NCI-H748 treated with DMSO at 0.1 percent for 48 hours (cell line): ENCODE measurements at places on chromosomes 3 and 15.

DNA sequence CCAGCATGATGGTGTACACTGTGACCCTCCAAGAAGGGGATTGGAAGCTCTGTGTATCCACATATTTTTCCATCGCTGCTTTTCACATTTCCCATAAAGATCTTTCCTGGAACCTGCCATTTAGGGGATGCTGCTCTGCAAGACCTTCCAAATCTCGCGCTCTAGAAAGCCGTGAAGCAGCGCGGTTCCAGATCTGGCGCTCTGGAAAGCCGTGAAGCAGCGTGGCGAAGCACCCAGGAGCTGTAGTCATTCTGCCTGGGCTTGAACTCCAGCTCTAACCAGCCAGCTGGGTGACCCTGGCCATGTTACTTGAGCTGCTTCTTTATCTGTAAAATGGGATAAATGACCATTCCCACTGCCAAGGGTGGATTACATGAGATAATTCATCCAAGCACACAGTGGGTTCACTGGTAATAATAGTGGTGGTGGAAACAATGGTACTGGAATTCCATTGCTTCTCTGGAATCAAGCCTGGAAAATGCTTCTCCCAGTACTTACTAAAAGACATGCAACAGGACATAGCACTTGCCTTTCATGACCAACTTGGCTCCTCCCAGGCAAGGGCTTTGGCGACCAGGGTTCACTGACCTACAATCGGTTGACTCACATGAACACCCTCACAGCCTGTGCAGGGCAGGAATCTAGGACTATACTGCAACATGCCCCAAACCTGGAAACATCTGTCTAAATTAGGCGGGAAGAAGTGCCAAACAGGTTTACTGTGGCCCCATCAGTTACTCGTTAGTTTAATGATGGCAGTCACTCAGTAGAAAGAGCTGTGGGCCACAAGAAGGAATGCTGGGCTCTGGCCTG is 70.7 kb downstream of the XXYLT1 start:
- DNase-seq: no peak

DNA sequence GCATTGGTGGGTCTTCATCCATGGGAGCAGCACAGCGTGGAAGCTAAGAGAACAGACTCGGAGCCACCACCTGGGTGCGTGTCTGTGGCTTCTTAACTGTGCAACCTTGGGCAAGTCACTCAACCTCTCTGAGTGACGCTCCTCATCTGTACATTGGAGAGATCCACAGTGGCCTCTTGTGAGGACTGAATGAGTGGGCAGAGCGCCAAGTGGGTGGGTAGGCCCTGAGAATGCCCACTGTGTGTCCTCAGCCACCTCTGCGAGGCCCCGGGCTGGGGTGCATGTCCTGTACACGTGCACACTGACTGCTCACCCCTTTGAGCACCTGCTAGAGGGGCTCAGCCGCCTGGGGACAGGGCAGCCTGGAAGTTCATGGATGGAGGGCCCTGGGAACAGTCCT is 99.6 kb upstream of the PRR23E start:
- no peak for DNase-seq

- DNase-seq: no peak
These were observed 148.5 kb downstream of the DCLK3 start for GRCh38 chr3:36615861-36616260.

DNA sequence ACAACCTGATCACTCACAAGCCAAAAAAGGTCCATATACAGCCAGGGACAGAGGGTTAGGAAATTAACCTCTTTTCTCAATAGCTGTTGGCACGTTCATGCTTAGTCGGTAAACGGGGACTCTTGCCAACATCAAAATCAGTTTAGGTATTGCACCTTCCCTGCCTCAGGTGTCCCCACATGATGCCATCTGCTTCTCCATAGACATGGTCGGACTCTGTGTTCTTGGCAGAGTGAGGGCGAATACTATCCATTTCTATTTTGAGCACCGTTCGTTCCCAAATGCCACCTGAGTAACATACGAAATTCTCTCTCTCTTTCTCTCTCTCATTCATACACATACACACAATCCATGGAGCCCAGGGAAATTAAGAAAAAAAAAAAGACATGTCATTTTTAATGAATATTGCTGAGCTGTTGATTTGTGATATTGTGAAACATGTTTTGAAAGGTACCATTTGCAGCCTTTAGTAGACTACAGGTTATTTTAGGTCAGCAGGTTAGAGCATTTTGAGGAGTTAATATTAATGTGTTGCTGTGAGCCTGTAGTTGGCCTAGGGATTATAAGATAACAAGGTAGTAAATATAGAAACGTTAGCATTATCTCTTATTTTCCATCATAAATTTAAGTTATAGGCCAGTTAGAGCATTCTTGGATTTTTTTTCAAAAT is 78.5 kb downstream of the GHSR start:
- no peak for DNase-seq

DNA sequence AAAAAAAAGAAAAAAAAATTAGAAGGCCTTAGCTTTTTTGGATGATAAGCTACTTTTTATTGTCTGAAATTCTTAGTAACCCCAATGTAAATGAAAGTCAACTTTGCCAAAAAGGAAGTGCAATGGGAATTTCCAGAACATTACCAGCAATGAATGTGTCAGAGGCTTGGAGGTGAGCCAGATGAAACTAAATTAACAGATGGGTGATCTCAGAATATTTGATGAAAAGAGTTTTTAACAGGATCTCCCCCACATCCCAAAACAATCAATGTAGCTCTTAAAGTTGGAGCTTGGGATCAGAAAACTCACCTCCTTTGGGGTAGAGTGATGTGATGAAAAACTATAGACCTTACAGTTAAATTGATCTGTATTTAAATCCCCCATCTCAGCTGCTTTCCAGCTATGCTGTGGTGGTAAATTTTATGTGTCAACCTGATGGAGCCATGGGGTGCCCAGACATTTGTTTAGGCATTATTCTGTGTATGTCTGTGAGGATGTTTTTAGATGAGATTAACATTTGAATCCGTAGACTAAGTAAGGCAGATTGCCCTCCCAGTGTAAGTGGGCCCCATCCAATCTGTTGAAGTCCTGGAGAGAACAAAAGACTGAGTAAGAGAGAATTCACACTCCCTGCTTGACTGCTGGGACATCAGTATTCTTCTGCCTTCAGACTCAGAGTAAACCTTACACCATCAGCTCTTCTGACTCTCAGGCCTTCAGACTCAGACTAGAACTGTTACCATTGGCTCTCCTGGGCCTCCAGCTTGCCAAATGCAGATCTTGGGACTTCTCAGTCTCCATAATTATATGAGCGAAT is 84.3 kb upstream of the TNFSF10 start:
- DNase-seq: no peak

DNA sequence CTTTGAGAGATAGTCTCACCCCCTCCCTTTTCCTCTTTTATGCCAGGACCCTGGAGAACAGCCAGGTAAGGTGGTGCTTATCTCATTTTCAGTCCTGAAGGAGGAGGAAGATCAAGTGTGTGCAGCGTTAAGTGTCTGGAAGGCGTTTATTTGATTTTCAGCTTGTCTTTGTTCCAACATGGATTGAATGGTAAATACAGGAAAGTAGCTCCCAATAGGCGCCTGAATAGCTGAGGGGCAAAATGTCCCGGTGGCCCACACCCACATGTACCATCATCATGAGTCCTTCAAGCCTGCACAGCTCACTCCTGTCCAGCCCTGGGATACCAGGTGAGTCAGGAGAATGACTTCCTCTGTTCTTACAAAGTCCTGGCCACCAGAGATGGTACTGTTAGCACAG is 73.5 kb downstream of the CEMIP start:
- no peak for DNase-seq

DNA sequence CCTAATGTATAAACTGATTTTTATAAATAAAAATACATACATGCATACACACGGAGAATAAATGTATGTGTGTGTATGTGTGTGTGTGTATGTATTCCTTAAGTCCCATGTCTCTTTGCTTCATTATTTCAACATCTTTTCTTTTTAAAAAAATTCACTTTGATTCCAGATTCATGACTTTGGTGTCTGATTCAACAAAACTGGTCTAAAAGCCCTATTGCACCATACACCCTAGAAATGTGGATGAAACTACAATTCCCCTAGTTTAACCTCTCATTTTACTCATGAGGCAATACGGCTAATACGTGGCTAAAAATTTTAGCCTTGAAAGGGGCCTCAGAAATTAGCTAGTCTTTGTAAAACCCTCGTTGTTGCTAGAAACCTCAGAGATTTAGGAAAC is 228.1 kb downstream of the ADAMTS9 start:
- no peak for DNase-seq

DNA sequence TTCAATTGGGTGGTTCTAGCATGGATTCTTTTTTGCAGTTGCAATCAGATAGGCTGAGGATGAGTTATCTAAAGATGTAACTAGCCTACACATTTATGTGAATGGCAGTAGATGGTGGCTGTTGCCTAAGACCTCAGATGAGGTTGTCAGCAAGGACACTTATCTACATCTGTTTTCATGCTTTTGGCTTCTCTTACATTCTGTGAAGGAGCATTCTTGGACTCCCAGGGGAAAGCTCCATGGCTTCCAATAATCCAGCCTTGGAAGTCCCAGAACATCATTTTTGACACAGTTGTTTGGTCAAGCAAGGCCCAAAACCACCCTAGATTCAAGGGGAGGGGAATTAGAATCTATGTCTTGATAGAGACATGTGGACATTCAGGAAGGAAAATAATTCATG is 332.2 kb upstream of the RBMS3 start:
- no peak for DNase-seq

GRCh38 chr15:65264863-65265430 is 21.7 kb downstream of the PARP16 start:
- DNase-seq: no peak

- peak; percentile 84 for DNase-seq
These were observed at the start of gene LYSMD4 for GRCh38 chr15:99733268-99734039. TSS of gene LYSMD4 (minus strand) at chr15:99733437. CDS start at chr15:99731999, 1,438 bp downstream.

GRCh38 chr3:34035775-34036174 is 237.3 kb downstream of the PDCD6IP start:
- DNase-seq: no peak

- DNase-seq: no peak
These were observed 129.4 kb upstream of the SLC24A5 start for GRCh38 chr15:47991357-47991756.

- no peak for DNase-seq
These were observed 939.9 kb downstream of the VGLL3 start for GRCh38 chr3:86051058-86051457.

DNA sequence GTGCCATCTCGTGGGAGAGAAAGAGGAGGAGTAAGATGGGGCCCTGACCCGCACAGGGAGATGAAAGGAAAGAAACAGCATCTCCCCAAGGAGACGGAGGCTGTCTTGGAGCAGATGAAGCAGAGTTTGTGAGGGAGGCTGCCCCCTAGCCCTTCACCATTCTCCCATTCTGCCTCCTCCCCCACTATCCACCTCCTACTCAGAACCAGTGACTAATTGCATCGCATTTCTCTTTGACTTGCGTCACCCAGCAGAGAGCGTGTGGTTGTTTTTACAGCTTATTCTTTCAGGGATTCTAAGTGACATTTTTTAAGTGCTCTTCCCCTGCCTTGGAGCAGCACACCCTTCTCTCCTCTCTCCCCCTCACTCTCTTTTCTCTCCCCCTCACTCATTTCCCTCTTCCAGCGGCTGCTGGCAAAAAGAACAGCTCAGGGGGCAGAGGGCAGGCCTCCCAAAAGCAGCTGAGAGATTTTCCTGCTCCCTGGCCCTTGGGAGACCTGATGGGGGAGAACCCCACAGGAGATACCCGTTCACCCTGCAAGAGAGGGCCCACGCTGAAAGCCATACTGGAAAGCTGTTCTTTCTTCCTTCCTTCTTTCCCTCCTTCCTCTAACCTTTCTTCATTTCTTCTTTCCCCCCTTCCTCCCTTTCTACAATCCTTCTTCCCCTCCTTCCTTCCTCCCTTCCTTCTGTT is 91.8 kb downstream of the MRPL46 start:
- DNase-seq: no peak

- DNase-seq: no peak
These were observed 9.9 kb downstream of the MYD88 start for GRCh38 chr3:38148311-38148882.

GRCh38 chr15:66186049-66186825 is 67.3 kb downstream of the MEGF11 start:
- DNase-seq: no peak

GRCh38 chr3:122993124-122993978 is 34.2 kb downstream of the SEMA5B start:
- no peak for DNase-seq

DNA sequence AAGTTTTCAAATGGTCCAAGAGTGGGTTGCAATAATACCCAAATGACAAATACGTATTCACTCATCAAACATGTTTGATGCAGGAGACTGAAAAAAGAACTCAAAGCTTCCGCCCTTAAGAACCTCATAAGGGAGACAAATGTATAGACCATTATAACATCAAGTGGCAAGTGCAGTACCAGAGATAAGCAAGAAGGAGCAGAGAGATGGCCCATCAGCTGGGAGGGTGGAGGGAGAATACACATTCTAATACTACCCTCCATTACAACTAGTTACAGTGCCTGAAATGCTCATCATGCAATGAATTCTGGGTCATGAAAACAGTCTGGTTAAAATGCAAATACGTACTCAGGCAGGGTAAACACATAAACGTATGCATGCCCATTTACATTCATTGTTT is 304.0 kb downstream of the SHQ1 start:
- no peak for DNase-seq

- no peak for DNase-seq
These were observed 321.5 kb upstream of the ICE2 start for GRCh38 chr15:60800299-60801072.

GRCh38 chr3:23949784-23950183 is 4.7 kb downstream of the NR1D2 start:
- no peak for DNase-seq

GRCh38 chr15:69422336-69422895 is 8.3 kb downstream of the KIF23 start:
- DNase-seq: no peak

DNA sequence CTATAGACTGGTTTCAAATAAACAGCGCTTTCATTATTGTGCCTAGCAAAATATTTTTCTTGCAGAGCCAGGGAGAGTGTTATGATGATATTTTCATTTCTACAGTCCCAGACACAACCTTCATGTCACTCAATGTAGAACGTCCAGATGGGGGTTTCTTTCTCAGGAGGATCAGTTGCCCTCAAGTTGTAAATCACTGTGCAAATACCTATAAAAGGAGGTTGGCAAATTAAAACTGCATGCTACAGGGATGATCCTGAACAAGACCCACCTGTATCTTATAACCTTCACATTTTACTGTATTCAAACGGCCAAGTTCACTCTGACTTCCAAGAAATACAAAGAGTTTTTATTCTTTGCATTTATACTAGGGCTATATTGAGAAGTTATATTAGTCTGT is 486.0 kb downstream of the EDEM1 start:
- no peak for DNase-seq

- no peak for DNase-seq
These were observed 973 bp upstream of the COPG1 start for GRCh38 chr3:129248286-129248979.

GRCh38 chr3:172272698-172273097 is 175.6 kb downstream of the GHSR start:
- DNase-seq: no peak

- DNase-seq: no peak
These were observed 149.8 kb downstream of the MECOM start for GRCh38 chr3:169513672-169514071.

- no peak for DNase-seq
These were observed 67.7 kb downstream of the VPS13C start for GRCh38 chr15:61992518-61992917.

DNA sequence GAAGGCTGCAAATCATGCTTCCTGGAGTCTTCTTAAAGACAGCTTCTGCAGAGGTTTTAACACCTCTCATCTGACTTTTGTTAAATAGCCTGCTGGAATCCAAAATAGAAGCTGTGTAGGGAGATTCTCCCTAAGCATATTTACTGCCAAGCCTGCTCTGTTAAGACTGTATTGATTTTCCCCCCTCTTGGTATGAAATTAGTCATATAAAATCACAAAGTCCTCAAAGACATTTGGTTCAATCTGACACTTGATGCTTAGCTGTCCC is 94.6 kb downstream of the ITPR1 start:
- no peak for DNase-seq
